Activated T-helper 1 cell treated with anti-CD3 and anti-CD28 coated beads, Interleukin-12 subunit alpha, Interleukin-12 subunit beta, Interleukin-2, Interleukin-4 antibody, amounts not matched to agents 30 ng/mL and 10 ng/mL and 1 ng/mL, durations not matched to agents 14 hours and 24 hours and 36 hours (primary cell): ENCODE measurements at places on chromosomes 7 and 10. TPM values are rescaled to one million over a fixed set of nuclear protein-coding genes. Genes with fewer than 3 reads are reported as not detected.

The IFIT1 gene
- 0.39 and 0.59 TPM in 2 replicates for total RNA-seq

The TET1 gene
- total RNA-seq: 0.71 and 0.73 TPM in 2 replicates

The ZNF503 gene
- total RNA-seq: 0.07 TPM in 1 of 2 replicates, not detected in the other

DNA sequence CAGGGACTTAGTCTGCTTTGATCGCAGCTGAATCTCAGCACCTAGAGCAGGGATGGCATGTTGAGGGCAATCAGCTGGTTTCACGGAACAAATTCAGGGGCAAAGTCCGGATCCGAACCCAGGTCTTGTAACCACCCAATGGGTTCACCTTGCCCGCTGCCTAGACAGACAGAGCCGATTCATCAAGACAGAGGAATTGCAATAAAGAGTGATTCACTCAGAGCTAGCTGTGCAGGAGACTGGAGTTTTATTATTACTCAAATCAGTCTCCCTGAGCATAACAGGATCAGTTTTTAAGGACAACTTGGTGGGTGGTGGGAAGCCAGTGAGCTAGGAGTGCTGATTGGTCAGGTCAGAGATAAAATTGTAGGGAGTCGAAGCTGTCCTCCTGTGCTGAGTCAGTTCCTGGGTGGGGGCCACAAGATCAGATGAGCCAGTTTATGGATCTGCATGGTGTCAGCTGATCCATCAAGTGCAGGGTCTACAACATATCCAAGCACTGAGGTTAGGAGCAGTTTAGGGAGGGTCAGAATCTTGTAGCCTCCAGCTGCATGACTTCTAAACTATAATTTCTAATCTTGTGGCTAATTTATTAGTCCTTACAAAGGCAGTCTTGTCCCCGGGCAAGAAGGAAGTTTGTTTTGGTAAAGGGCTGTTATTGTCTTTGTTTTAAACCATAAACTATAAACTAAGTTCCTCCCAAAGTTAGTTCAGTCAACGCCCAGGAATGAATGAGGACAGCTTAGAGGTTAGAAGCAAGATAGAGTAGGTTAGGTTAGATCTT is 43.5 kb upstream of the CHST3 start:
- DNase-seq: no peak

- DNase-seq: no peak
These were observed 236.1 kb downstream of the BUB3 start for GRCh38 chr10:123390332-123390731.

GRCh38 chr10:8404721-8405120 is 350.2 kb downstream of the GATA3 start:
- peak; percentile 68 for DNase-seq

DNA sequence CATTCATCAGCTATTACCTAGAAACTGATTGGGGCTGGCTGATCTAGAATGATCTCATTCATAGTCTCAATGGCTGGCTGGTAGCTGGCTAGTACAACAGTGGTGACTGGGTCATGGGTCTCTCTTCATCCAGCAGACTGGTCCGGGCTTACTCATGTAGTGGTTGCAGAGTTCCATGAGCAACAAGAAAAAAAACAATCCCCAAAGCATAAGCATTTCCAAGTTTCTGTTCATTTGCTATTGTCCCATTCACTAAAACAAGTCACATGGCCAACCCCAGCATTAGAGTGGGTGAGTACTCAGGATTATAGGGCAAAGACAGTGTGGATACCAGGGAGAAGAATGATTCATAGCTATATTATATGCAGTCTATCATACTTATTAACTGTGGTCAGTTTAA is 85.2 kb upstream of the SEMA3C start:
- no peak for DNase-seq

GRCh38 chr10:23021430-23021829 is 73.9 kb upstream of the MSRB2 start:
- no peak for DNase-seq

DNA sequence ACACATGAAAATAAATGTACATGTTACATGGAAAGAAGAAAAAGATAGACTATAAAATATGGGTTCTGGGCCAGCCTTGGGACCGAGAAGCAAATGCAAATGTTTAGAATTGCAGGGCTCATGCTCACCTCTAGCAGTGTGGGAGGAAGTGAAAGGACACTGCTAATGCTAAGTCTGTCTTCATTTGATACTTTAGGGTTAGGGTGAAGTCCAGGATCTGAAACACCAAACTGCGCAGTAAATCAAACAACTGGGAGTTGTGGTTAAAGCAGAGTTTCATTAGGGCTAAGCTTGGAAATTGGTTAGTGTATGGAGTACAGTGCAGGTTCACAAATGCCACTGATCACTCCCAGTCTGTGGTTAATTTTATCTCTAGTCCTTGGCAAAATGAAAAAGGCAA is 73.2 kb upstream of the PDK4 start:
- no peak for DNase-seq

GRCh38 chr10:117972168-117972837 is 74.4 kb downstream of the RAB11FIP2 start:
- DNase-seq: no peak

DNA sequence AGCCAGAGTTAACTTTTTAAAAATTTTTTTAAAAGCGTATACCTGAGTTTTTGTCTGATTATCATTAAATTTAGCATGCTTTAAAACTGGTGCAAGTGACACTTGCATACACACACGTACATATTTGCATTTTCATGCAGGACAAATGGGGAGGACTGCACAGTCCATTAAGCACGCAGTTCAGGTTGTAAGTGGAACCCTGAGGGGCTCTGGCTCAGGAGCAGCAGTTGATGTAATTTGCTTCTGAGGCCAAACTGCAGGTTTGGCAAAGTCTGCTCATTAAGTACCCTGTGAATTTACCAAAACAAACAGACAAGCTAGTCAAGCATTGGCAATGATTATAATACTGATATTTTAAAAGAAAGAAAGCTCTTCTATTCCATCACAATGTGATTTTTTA is 215.8 kb upstream of the PFKP start:
- no peak for DNase-seq

DNA sequence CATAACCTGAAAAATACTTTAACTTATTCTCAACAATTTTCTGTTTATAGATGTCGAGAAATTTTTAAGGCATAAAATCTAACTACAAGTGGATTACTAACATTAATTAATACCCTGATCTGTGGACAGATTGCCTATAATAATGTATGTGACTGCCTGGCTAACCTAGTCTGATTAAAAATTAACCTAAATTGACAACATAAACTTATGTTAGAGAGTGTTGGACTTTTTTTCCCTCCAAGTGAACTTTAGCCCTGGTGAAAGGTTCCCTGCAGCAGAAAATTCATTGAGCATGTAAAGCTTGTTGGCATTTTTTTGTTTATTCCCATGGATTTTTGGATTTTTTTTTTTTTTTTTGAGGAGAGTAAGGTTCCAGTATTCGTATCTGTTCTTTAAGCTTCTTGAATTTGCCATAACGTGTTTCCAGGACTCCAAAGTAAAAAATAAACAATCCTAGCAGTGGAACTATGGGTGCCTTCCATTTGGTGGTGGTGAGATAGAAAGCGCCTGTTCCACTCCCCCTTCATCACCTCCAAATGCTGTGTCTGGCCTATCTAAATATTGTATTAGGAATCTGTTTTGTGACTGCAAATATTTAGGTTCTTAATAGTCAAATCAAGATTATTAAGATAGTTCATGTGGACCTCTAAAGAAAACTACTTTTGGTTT is 36.1 kb downstream of the NET1 start:
- DNase-seq: no peak

- peak; percentile 38 for DNase-seq
These were observed 7.1 kb downstream of the CRYGN start for GRCh38 chr7:151432658-151433521.

- no peak for DNase-seq
These were observed 28.8 kb downstream of the CYP17A1 start for GRCh38 chr10:102808380-102808779.
